ENCODE measurements at places on chromosomes 13 and 19.

GRCh38 chr13:108212886-108213285, 2.5 kb downstream of the LIG4 start:
- no peak for DNase-seq

- DNase-seq = no peak
Measured at GRCh38 chr19:1616875-1617274, 11.6 kb upstream of the UQCR11 start.

GRCh38 chr19:1923319-1923718, 17.7 kb upstream of the CSNK1G2 start:
- DNase-seq = no peak

GRCh38 chr19:58477871-58478270, 1.7 kb downstream of the ZNF446 start:
- DNase-seq = no peak

DNA sequence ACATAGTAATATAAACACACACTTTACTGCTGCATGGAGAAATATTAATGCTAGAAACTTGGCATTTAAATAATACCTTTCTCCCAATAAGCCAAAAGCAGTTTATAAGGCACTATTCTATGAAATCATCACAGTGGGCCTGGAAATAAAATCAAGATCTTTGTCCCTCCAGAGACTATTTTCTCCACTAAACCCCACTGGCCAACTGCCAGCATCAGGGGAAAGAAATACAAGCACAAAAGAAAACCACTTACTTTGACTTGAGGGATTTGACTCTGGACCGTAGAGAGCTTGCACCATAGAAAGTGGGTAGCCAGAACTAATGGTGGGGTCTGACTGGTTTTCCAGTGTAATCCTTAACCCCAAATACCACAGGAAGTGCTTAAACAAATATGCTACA, 71.9 kb downstream of the DCLK1 start:
- no peak for DNase-seq

DNA sequence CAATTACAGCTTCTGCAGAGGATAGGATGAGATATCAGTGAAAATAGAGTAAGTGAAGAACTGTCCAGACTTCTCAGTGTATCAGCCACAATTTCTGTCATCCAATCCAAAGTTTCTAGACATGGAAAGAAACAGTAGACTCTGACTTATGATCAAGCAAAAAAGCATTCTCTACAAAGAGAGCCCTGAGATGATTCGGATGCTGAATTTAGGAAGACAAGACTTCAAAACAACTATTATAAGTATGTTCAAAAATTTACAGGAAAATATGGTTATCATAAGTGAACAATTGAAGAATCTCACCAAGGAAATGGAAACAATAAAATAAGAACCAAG, 238.2 kb upstream of the IRS2 start:
- no peak for DNase-seq

- no peak for DNase-seq
Measured at GRCh38 chr13:25149711-25150110, 22.4 kb downstream of the AMER2 start.

- DNase-seq = no peak
Measured at GRCh38 chr13:39890537-39890936, 235.1 kb downstream of the COG6 start.

DNA sequence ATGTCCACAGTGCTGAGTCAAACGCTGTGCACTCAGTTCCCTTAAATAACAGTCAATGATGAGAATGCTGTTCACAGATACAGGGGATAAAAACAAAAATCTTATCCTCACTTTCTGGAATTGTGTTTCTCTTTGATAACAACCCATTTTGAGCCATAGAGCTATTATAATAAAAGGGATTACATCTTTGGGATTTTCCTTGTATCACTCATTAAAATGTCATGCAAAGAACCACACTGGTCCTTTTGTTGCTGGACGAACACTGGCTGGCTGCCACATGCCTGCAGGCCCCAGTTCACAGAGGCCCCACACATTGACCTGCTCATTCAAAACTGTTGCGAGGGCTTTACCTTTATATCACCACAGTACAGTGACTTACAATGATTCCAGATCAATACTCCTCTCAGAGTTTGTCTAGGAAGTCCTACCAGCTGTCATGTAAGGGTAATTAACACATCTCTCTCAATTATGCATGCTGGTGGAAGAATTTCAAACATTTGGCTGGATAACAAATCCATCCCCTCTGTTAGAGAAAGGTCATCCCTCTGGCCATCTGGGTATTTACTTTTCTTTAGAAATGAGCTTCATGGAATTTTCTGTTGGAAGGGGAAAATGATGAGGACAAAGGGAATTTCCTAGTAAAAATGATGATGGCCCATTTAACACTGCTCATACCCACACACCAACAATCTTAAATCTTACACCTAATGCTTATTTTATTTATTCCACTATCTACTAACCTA, 85.9 kb downstream of the MBNL2 start:
- peak; percentile 46 for DNase-seq

DNA sequence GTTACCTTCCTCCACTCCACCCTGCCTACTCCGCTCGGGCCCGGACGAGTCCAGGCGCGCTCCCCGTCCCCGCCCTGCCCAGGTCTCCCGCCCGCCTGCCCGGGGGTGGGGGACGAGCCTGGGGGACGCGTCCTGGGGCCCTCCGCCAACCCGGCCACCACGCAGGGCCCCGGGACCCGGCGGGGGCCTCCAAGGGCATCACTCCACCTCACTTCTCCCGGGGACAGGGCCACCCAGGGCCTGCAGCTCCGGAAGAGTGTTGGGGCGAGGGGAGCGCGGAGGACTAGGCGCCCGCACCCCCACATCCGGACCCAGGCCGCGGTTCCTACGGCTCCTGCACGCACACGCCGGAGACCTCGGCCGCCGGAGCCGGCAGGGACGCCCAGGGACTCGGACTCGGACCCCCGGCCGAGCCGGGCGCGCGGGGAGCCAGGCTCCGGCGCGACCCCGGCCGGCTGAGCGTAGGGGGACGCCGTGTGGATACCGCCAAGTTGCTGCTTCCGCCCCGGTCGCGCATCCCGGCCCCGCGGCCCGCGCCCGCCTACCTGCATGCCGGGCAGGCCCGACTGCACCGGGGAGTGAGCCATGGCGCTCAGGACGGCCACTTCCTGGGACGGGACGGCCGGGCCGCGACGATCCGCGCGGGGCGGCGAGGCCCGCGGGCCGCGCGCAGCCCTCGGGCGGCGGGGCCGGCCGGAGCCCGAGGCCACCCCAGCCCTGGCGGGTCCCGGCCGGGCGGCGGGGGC, 534 bp downstream of the STK24 start:
- DNase-seq = no peak

DNA sequence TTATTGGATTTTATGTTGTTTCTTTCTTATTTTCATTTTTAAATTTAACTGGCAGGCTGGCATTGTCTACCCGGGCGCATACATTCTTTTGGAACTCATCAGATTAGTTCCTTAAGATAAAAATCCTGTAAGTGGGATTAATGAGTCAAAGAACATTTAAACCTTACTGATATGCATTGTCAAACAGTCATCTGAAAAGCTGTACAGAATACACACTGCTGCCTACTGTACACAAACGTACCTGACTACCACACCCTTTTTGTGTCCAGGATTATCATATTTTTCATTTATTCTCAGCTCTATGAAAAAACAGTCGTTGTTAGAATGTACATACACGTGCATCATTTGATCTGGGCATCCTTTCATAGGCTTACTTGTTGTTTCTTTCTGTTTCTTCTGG, 358.3 kb downstream of the EFNB2 start:
- DNase-seq = no peak

- no peak for DNase-seq
Measured at GRCh38 chr19:32750441-32751055, 31.0 kb downstream of the TDRD12 start.
